ENCODE measurements at places on chromosomes 4 and X.

- DNase-seq = no peak
Measured at GRCh38 chr4:169098969-169099690, 89.1 kb upstream of the CBR4 start.

GRCh38 chr4:73822389-73822788, 14.1 kb upstream of the CXCL6 start:
- DNase-seq = no peak

DNA sequence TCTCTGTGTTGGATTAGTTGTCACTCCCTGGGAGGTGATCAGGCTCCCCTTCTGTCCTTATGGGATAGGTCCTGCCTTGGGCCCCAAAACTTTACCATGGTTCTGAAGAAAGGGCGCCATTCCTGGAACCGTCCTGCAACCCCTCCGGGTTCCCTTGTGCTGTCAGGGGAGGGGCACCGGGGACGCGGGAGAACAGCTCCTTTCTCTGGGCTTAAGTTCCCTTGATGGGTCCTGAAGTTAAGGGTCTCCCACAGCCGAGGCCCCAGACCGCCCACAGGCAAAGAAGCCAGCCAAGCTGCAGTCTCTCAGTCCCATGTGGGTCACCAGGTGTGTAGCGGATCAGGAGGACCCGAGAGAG, 44.8 kb downstream of the UGT2A3 start:
- DNase-seq = no peak

DNA sequence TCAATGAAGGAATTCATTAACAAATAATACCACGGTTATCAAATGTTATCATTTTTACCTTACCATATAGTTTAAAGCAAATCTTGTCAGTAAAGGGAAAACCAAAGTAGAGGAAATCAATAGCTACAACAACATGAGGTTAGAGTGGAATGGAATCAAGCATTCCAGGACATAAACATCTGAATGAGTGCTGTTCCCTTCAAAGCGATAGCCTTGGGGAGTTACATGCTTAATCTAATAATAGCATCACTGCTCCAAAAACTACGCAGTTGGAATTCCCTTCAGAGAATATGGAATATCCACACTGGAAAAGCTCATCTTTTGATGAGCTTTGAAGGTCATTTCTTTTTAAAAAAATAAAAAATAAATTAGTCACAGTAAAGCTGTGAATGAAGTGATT, 31.2 kb downstream of the PDE5A start:
- DNase-seq = no peak

- peak; percentile 80 for DNase-seq
Measured at GRCh38 chr4:98510757-98511517, 147.5 kb downstream of the TSPAN5 start.

- DNase-seq = no peak
Measured at GRCh38 chr4:986879-987623, at the start of gene IDUA. TSS of gene IDUA (plus strand) at chr4:987044. CDS start at chr4:987085, 41 bp downstream.

DNA sequence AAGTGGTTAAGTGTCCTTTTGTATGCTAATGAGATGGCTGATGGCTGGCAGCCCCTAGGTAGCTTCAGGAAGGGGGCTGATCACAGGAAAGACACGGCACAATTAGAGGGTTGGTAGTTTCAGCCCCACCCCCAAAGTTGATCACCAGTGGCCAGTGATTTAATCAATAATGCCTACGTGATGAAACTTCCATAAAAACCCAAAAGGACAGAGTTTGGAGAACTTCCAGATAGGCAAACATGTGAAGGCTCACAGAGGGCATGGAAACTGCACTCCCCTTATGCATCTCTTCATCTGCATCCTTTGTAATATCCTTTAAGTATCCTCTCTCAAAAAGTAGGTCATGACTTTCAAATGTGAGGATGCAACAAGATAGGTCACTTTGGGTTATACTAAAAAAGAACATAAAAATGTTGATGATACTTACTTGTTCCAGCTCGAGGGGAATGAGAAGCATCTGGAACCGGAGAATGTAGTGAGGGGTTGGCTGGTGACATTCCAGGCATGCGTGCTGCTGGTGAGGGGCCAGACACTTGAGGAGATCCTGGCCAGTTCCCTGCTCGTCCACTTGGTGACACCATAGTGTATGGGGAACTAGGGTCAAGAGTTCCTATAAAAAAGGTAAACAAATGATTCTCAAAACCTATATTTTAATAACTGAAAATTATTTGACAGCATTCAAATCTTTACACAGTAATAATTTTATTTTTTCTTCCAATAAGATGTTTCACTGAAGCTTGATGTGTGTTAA, 16.7 kb upstream of the CXorf38 start:
- DNase-seq = no peak

GRCh38 chrX:40092808-40093435, 4.8 kb downstream of the BCOR start:
- no peak for DNase-seq

- no peak for DNase-seq
Measured at GRCh38 chr4:95092766-95093165, 335.0 kb downstream of the BMPR1B start.

DNA sequence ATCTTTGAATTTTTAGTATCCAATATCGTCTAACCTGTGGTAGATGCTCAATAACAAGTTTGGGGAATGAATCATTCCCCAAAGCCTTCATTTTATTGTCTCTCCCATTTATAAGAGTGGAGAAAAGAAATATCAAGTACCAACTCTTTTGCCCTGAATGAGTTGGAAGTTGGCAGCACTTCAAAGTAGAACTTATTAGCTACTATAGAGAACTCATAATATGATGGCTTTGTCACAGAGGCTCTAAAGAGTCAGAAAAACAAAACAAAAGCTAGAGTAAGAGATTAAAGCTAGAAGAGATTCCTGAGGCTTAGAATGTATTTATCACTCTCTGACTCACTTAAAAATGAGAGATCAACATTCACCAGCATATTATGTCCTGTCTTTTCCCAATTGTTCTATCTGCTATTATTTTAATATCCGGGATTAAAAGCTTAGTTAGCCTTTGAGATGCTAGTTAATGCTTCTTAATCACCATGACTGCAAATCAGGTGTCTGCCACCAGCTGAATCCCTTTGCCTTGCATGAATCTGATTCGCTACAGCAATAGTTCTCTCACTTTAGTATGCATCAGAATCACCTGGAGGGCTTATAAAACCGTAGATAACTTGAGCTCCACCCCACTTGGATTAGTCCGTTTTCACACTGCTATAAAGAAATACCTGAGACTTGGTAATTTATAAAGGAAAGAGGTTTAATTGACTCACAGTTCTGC, 77.9 kb downstream of the PALLD start:
- no peak for DNase-seq

GRCh38 chr4:129092631-129093190, 628 bp downstream of the SCLT1 start:
- no peak for DNase-seq

GRCh38 chr4:69214716-69215115, at the start of gene UGT2B11:
TSS of gene UGT2B11 (minus strand) at chr4:69214748. CDS start at chr4:69214722, 26 bp downstream.
- no peak for DNase-seq

DNA sequence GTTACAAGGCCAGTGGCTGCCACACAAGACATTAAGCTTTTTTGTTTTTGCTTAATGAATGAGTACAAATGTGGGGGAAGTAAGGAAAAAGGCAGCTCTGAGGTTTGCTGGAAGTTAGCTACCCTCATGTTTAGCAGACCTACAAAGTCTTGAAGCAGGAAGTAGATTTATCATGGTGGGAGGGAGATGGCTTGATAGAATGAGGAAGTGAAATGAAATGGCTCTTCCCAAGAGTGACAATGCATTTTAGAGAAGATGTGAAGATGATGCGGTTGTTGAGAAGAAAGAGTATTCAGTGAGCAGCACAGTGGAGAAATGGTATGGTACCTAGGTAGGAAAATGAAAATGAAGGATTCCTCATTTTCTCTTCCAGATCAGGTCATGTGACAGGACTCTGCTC, 108.0 kb downstream of the SLIT2 start:
- no peak for DNase-seq

GRCh38 chrX:98939456-98939855, 1470.6 kb downstream of the PCDH19 start:
- DNase-seq = no peak

DNA sequence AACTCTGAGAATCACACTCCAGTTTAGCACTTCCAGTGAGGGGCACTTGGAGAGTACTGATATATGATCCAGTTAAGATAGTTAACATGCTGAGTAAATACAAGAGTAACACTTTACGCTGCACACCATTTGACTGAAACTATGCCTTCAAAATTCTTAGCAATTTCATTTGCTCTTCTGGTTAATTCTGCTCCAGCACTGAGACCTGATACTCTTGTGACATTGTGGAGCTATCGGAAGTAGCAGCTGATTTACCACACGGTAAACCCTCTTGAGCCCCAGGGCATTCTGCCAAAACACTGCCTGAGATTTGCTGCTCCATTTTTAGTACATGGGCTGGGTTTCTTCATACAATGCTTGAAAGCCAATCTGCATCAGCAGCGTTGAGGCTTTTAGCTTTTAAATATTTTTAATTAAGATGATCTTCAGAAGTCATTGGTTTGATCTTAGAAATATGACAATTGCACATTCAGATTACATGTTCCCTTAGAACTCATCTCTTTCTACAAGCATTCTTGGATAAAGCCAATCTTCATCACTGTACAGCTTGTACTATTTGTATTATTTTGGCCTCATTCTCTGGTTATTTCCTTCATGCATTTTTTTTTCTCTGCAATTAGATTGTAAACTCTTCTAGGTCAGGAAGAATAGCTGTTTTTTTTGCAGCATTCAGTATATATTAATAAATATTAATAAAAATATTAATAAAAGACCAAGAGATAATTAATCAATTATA, 67.8 kb upstream of the ETNPPL start:
- DNase-seq = no peak

DNA sequence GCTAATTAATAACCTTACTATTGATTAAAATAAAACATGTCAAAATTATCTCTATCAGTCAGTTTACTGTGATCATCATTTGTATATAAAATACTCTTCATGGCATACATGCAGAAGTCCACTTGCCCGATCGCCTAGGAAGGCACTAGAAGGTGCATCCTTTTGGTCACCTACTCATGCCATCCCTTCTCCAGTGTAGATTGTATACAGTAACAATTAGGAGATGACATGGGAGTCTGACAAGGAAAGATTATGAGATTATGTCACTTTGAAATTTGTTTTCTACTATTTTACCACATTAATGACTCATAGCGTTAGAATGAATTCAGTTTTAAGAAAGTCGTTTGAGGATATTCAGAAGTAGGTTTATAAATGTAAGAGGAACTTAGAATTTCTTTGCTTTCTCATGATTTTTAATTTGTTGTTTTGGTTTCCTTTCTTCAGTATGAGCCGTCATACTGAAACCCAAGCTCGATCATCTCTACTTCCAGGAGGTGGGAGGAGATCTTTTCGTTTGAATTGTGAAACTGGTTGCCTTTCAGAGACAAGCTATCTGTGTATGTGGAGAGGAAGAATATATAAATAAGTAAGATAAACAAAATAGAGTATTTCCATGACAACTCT, 51.1 kb upstream of the UNC5C start:
- DNase-seq = no peak

GRCh38 chr4:84389406-84389805, 109.7 kb downstream of the NKX6-1 start:
- no peak for DNase-seq

GRCh38 chrX:150731795-150732194, 38.6 kb downstream of the MTMR1 start:
- peak; percentile 68 for DNase-seq

- no peak for DNase-seq
Measured at GRCh38 chrX:145630806-145631435, 186.7 kb upstream of the SLITRK2 start.

GRCh38 chrX:85994797-85995196, 52.6 kb downstream of the CHM start:
- DNase-seq = no peak

DNA sequence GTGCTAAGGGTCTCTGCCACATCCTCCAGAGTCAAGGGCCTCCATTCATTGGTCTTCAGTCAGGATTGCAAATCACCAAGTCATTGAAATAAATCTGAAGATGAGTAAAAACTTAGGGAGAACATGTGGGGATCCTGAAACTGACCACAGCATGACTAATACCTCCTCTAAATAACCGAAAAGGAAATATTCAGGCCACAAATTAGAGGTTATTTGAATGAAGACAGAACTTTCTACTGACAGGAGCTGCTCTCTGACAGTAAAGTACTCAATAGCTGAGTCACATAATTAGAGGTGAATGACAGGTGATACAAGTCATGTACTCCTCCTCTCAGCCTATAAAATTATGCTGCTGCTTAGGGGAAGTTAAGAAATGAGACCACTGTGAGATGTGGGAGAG, 240.2 kb upstream of the F9 start:
- no peak for DNase-seq

DNA sequence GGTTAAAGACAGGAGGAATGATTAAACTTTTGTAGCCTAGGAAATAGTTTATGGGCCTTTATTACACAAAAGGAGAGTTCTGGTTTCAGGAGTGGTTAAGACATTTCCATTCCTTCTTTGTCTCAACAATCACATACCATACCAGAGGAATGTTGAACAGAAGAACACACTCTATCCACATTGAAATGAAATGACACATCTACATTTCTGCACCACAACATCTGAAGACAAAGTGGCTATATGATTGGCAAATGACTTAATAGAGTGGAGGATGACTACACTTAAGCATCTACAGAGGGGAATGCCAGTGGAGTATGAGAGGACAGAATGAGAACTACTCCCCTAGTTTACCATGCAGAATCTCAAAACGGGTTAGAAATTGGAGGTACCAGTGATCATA, 8.0 kb downstream of the CYP2U1 start:
- DNase-seq = no peak

DNA sequence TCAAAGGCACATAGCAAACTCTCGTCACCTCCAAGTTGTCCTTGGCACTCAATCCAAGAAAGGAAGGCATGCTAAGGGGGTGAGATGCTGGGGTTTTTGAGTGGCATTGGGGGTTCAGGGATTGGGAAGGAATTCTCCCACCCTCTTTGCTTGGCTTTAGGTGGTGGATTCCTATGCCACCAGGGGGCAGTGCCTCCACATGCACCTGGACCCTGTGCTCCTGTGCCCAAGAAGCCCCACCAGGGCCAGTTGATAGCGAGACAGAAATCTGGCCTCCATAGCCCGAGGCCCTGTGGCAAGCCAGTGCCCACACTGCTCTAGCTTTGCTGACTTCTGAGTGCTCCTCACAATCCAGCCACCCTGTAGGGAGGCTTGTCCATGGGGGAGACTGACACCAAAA, 2.0 kb upstream of the FATE1 start:
- DNase-seq = no peak

DNA sequence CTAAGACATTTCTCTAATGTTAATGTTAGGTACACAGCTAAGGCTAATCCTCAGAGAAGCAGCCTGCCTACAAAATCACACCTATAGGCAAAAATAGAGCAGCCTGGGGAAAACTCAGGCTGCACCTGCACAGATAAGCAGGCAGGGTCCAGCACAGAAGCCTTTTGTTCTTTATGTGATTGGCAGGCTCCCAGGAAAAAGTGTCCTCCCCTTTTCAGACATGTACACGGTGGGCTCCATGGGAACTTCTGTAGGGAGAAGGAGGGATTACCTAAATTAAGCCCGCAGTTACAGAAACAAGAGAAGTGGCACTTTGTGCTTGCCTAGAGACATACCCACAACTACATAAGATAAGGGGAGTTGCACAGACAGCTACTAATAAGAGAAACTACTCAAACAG, 4.0 kb upstream of the HSPA4L start:
- DNase-seq = no peak
